Progenitor cell of endocrine pancreas (in vitro differentiated cells): ENCODE measurements at places on chromosomes 1 and 21. TPM values are rescaled to one million over a fixed set of nuclear protein-coding genes. Genes with fewer than 3 reads are reported as not detected.
A peak's percentile ranks its signal among the peaks of the same experiment; 100 is the strongest.

GRCh38 chr1:44326024-44326701 is 28.9 kb downstream of the ERI3 start:
- H3K27ac ChIP-seq: no peak overlapping the region
- H3K27me3 ChIP-seq: no peaks in the 10 kb centered on the region
- peaks cover 21% of the 10 kb centered on the region for H3K36me3 ChIP-seq
- H3K4me3 ChIP-seq: no peak overlapping the region
- peaks cover 22% of the 10 kb centered on the region for H3K4me1 ChIP-seq
- DNase-seq: no peak

GRCh38 chr21:30209601-30210000 is 6.3 kb downstream of the CLDN8 start:
- no peak overlapping the region for H3K4me3 ChIP-seq
- no peaks in the 10 kb centered on the region for H3K36me3 ChIP-seq
- no peak for DNase-seq
- H3K27ac ChIP-seq: peak overlapping the region; percentile 6
- H3K27me3 ChIP-seq: no peaks in the 10 kb centered on the region
- no peaks in the 10 kb centered on the region for H3K4me1 ChIP-seq

The FCRLA gene
- not detected in 2 replicates for total RNA-seq

The CRYAA gene
- not detected in 2 replicates for total RNA-seq
